ENCODE measurements at places on chromosomes 11 and 22.
A peak's percentile ranks its signal among the peaks of the same experiment; 100 is the strongest.

DNA sequence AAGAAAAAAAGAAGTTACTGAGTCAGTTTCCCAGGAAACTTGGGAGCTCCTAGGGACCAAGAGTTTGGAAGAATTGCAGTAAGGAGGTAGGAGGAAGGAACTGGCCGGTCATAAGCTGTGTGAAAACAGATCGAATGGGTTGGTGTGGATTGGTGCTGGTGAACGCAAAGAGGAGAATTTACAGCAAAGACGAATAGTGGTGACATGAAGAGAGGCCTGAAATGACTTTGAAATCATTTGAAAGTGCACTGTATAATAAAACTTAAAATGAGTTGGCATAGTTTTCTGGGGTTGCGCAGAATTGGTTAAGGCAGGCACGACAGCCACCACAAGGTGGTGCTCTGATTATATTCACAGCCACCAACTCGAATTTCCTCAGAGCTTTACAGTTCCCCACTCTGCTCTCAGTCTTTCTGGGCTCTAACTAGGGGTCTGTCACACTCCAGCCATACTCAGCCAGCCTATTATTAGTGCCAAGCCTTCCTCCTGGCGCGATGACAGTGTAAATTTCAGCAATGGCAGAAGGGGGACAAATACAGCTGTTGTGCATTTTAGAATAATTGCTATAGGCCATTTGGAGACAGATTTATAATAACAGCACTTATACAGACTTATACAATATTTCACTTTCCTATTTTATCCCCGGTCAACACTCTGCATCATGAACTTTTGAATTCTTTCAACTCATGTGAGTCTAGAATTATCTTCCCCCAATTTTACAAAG, 8.3 kb upstream of the HTR3B start:
- peak; percentile 53 for DNase-seq

DNA sequence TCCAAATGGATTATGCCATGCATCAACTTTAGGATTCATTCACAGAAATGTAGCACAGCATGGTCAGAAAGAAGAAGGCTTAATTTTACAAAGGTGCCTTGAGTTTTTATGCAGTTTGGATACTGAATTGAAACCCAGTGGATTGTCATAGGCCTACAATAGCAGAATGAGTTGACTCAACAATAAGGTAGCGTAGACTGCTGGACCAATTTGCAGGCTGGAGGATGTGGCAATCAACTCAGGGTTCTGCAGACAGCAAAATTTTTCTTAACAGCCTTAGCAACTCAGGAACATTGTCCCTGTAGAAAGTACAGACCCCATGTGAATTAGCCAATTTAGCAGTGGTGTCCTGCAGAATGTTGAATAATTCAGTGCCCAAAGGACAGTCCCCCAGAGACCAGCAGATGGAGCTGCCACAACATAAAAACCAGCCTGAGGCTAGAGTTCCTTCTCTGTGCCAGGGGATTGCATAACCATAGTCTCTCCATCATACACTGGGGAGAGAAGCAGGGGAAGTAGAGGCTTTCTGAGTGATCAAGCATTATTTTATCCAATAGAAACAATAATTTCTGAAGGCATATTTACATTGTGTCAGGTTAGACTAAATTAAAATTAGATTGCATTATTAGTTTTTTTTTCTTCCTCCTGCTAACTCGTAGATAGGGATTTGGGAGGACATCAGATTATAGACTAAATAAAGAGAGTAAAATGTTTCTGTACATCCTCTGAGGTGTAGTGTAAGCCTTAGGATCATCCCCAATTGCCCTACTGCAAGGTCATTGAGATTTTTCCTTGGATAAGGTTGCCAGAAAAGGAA, 20.3 kb upstream of the MRPL17 start:
- DNase-seq = peak; percentile 86

GRCh38 chr22:29049655-29050263, 11.9 kb downstream of the C22orf31 start:
- DNase-seq = no peak

GRCh38 chr22:44049486-44050231, 25.6 kb downstream of the PARVB start:
- DNase-seq = no peak

DNA sequence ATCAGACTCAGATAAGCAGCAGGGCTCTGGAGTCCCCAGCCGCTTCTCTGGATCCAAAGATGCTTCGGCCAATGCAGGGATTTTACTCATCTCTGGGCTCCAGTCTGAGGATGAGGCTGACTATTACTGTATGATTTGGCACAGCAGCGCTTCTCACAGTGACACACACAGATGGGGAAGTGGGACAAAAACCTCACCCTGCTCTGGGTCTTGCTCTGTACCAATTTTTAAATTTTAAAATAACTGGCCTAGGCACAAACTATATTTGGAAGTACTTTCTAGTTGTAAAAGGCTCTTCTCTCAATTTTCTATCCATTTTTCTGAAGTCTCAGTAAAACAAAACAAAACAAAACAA, 131.7 kb downstream of the VPREB1 start:
- DNase-seq = no peak

DNA sequence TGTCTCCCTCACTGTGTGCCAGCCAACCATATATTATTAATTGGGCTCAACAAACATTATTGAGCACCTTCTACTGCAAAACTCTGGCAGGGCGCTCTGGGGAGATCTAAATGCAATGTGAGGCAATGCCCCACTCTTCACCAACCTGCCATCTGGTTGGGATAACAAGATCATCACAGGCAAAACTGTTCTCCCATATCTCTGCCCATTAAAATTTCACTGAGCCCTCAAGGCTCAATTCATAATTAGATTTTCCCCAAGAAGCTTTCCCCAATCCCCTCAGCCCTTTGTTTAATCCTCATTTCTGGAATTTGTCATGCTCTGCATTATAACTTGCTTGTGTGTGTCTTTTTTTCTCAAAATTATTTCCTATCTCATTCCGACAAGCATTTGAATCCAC, 106.6 kb downstream of the ARL14EP start:
- DNase-seq = no peak

- DNase-seq = peak; percentile 75
These were observed 73.5 kb downstream of the RNF169 start for GRCh38 chr11:74822170-74822569.

GRCh38 chr11:72413914-72414628, 20.3 kb downstream of the CLPB start:
- peak; percentile 81 for DNase-seq

GRCh38 chr11:114293201-114293711, 2.9 kb upstream of the NNMT start:
- DNase-seq = peak; percentile 63

GRCh38 chr11:23569134-23569533, 708.9 kb upstream of the CCDC179 start:
- DNase-seq = no peak

- DNase-seq = no peak
These were observed 20.8 kb downstream of the CCDC90B start for GRCh38 chr11:83265331-83265730.

DNA sequence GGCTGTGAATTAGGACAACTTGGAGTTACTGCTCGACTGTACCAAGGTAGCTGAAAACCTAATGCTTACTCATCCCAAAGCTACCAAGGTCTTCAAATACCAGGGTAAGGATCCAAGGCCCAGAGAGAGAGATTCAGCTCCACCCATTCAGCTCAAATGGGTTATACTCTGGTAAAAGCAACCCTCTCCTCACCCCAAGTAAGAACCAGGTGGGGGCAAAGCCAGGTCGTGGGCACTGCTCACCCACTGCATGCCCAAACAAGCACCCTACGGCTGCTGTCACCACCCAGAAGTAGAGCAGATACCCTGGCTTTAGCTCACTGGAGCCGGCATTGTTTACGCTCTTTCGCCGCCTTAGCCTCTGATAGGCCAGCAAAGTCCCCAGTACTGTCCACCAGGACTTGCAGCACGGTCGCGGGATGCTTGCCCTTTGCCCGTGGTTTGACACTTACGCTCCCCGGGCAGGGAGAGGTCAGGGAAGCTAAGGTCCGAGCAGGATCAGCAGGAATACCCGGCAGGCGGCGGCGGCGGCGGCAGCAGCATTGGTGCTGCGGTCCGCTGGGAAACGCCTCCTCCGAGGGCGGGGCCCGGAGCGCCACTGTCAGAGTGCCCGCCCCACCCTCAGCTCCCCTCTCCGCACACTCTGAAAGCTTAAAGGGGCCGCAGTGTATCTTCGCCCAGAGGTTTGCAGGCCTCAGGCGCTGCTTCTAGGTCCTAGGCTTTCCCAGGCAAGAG, 19.6 kb downstream of the CKAP5 start:
- DNase-seq = peak; percentile 79

- no peak for DNase-seq
These were observed 13.1 kb upstream of the TCF20 start for GRCh38 chr22:42283278-42284201.

DNA sequence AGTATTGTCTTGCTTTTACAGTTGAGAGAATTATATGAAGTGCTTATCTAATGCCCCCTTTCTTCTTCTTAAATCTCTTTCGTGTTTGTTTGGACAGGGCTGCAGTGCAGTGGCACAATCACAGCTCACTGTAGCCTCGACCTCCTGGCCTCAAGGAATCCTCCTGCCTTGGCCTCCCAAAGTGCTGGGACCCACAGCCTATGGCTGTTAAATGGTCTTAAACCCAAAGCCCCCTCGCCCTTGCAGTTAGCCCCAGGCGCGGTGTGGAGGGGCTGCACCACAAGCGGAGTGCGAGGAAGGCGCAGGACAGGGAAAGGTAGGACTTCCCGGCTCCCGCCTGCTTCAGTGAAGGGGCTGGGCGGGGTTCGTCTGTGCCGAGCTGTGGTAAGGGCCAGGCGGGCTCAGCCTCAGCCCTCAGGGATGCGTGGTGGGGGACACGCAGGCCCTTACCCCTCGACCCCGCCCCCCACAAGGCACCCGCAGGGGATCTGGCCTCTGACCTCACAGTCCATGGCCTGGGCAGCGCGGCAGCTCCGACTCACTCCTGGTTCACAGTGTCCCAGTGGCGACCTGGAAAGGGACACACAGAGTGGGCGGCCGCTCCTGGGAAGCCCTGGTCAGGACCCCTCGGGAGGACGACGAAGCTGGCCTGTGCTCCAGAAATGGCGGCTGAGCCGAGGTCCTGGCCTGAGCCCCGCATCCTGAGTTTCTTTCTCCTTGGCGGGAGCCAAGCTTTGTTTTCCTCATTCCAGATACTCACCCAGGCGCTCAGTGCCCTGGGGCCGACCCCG, 24.5 kb downstream of the BID start:
- DNase-seq = no peak

- DNase-seq = peak; percentile 47
These were observed 11.5 kb downstream of the BMAL1 start for GRCh38 chr11:13289081-13289480.

DNA sequence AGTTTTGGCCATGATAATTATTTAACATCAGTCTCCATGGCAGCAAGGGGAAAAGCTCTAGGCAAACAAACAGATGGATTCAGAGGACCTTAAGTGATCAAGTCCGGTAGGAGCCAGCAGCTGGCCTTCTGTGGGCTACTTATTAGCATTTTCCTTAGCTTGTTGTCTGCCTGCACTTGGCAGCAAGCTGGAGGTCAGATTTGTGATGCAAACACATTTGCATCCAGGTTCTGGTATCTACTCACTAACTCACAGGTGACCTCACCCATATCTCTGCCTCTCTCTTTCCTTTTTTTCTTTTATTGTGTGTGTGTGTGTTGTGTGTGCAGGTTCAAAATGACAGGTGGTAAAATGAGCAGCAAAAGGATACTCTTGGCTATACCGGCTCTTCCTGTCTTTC, 32.3 kb downstream of the ARHGAP42 start:
- DNase-seq = peak; percentile 45

DNA sequence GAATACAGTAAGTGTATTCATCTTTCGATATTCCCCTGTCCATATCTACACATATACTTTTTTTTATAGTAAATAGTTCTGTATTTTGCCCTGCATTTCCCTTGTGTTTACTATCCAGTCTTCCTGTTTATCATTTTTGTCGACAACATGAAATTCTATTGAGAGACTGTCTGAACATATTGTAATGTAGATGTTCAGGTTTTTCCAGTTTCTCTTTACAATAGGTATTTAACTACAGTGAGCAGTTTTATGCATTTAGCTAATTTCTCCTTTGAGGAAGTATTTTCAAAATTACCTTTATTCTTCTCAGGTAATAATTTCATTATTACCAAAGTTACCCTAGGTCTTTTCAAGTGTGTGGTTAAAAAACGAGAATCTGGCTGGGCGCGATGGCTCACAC, 16.7 kb downstream of the PIK3IP1 start:
- DNase-seq = no peak

- DNase-seq = no peak
These were observed 38.3 kb upstream of the NFAM1 start for GRCh38 chr22:42470366-42471082.

GRCh38 chr11:1562469-1563148, 9.5 kb downstream of the DUSP8 start:
- DNase-seq = no peak

DNA sequence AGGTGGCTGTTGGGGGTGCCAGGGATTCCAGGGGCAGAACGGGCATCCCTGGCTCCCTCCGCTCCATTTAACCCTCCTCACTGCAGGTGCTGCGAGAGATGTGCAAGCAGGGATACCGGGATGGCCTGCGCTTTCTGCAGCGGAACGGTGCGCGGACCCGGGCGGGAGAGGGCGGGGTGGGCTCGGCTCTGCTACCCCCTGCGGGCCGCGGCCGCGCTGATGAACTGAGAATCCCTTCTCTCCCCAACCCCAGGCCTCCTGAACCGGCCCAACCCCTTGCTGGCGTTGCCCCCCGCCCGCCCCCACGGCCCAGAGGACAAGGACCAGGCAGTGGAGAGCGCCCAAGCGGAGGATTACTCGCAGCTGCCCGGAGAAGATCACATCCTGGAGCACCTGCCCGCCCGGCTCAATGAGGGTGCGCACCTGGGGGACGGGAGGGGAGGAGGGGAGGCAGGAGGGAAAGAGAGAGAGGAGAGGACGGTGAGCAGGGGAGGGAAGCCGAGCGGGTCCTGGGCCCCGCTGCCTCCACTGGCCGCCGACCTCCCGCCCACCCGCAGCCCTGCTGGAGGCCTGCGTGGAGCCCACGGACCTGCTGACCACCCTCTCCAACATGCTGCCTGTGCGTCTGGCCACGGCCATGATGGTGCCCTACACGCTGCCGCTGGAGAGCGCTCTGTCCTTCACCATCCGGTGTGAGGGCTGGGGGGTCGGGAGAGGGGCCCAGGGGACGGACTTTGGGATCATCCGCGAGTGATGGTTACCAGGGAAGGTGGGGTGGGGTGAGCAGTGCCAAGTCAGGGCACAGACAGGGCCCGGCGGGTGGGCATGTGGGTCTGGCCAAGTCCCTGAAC, 4.1 kb upstream of the CRACR2B start:
- DNase-seq = no peak

- no peak for DNase-seq
These were observed 34.9 kb upstream of the OR10G7 start for GRCh38 chr11:124075841-124076651.

GRCh38 chr22:45102896-45103420, 60.8 kb upstream of the NUP50 start:
- DNase-seq = no peak

GRCh38 chr11:96033599-96033998, 109.7 kb upstream of the MTMR2 start:
- no peak for DNase-seq
